OCI-M1 (cell line): ENCODE measurements at places on chromosomes 13 and 19.
A peak's percentile ranks its signal among the peaks of the same experiment; 100 is the strongest.

GRCh38 chr19:50686310-50687032 lies 33.1 kb downstream of the SHANK1 start:
- no peak for DNase-seq

GRCh38 chr19:53903055-53903680 lies 5.9 kb upstream of the CACNG7 start:
- peak; percentile 58 for DNase-seq

DNA sequence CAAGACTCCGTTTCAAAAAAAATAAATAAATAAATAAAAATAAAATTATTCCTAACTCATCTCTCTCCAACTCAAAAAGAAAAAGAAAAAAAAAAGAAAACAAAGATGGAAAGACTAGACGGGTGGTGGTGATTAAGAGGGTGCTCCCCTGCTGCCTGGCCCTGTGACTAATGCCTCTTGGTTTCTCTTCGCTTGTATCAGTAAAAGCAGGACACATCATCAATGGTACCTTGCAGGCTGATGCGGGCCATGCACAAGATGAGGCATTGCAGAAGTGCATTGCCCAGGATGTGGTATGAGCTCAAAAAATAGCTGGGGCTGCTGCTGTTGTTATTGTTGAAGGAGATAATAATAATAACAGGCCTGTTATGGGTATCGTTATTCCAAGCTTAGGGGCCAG lies 14.6 kb downstream of the ACER1 start:
- DNase-seq, result no peak

DNA sequence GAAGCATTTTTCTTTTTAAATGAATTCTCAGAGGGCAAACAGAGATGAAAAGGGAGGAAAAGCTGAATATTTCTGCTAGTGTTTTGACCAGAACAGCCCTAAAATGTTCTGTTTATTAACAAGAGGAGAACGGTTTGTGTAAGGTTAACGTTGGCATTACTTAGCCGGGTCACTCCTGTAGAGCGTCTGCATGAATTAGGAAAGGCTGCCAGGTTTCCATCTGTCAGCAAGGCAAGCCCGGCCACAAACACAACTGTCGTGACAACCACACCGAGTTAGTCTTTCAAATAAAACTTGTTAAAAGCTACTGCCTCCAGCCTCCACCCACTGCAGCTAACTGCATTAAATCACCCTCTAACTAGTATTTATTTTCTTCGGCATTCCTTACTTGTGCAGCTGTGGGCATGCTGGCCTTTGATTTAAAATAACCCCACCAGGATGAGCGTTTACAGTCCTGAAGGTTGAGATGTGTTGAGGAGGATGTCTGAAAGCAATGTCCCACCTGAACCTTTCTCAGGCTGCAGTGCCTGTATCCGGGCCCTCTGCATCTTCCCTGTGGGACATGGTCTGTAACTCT lies 527.9 kb downstream of the FGF9 start:
- no peak for DNase-seq

DNA sequence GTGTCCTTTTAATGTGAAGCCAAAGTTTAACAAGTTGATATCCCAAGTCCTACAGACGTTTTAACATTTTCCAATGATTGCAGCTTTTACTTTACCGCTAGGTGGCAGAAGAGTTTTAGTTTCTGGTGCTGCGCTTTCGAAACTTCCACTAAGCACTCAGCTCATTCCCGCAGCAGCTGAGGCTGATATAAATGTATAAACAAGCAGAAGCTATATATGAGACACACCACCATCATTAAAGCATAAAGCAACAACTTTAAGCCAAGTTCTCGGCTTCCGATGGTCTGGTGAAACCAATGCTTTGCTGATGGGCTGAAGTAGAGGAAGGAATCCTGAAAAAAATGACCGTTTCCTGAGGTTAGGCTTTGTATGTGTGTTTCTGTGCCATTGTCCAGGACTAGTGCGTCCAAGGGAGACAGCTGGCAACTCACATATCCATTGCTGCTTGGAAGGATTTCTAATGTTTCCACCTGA lies 753.9 kb downstream of the OLFM4 start:
- peak; percentile 89 for DNase-seq

- DNase-seq, result no peak
Measured at GRCh38 chr13:36831291-36831690, 12.3 kb downstream of the RFXAP start.

DNA sequence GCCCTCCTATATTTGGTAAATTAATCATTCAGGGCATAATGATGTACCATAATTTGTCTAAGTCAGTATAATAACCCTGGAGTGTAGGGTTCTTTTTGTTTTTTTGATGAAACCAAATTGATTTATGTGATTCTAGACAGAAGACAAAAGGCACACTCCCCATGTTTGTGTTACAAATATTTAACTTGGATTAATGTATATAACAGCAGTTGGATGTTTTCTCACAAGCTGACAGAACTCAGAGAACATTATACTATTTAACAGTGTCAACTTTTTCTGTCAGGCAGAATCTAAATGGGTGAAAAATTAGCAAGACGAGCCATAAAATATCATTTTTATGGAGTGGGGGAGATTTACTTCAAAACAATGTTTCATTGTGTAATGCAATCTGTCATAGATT lies 15.2 kb downstream of the CBY2 start:
- DNase-seq, result no peak

DNA sequence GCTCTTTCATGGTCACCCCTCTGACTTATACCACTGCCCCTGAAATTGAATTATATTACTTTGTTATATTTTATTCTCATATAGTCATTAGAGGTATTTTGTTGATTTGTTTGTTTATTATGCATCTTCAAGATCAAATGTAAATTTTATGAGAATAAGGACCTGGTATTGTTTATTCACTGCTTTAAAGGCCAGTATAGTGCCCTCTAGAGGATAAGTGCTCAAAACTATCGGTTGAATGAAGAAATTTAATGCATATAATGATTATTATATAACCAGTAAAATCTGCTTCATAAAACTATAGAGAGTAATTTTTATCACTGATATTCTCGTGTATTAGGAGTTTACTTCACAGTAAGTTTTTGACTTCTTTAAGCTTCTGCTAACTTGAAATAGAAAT lies 1401.9 kb downstream of the SLITRK1 start:
- DNase-seq, result peak; percentile 67

DNA sequence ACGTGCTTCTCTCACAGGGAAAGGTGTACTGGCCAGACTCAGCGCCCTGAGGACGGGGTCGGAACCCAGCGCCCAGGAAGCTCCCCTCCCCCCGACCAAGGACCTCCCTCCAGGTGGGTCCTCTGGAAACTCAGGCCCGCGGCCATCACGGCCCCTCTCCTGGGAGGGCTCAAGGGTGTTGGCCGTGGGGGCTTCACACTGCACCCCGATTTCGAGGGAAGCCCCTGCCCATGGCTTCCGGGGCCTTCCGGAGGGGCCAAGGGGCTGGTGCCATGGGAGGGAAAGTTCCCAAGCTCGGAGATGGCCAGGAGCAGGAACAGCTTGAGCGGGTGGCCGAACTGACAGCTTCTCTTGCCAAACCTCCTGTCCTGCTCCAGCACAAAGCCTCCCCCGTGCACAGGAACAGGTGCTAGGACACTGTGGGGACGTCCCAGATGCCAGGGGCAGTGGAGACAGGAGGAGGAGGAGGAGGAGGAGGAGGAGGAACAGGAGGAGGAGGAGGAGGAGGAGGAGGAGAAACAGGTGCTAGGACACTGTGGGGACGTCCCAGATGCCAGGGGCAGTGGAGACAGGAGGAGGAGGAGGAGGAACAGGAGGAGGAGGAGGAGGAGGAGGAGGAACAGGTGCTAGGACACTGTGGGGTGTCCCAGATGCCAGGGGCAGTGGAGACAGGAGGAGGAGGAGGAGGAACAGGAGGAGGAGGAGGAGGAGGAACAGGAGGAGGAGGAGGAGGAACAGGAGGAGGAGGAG lies 10.0 kb downstream of the SBNO2 start:
- DNase-seq, result no peak

- DNase-seq, result no peak
Measured at GRCh38 chr13:44902738-44903137, 86.5 kb downstream of the NUFIP1 start.

GRCh38 chr13:49610176-49610575 lies 18.1 kb upstream of the ARL11 start:
- DNase-seq, result no peak

DNA sequence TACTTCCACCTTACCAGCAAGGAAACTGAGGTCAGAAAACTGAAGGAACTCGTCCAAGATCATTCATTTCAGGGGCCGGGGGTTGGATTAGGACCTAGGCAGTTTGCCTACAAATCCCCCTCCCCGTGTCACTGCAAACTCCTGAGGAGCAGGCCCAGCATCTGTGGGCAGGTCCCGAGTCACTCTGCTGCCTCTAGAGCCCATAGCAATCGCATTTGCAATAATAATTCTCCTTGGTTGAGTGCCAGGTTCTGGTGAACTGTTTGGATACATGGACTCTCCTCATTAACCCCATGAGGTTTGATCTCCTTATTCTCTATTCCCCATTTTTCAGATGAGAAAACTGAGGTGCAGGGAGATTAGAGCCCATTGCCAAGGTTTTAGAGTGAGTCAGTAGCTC lies 903 bp downstream of the PIN1 start:
- DNase-seq, result peak; percentile 53

DNA sequence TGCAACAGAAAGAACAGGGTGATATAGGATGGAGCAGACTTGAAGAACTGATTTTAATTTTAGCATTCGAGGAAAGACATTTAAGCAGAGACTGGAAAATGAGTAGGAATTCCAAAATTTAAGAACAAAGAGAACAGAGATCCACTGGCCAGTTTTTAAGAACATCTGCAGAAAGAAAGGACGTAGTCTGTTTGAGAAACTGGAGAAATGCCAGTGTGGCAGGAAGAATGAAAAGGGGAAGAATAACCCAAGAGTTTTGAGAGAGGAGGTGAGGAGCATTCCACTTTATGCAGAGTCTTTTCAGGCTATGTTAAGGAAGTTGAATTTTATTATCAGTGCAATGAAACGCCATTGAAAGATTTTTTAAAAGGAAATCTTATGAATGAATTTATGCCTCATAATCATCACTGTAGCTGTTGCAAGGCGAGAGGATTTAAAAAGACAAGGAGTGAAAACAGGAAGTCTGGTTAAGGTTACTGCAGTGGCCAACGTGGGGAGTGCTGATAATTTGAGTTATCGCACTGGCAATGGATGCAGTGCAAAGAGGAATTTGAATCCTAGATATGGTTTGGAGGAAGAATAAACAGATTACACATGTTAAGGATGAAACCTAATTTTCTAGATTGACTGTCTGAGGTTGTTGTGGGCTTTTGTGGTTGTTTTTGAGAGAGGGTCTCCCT lies 253.8 kb downstream of the DACH1 start:
- DNase-seq, result peak; percentile 90

DNA sequence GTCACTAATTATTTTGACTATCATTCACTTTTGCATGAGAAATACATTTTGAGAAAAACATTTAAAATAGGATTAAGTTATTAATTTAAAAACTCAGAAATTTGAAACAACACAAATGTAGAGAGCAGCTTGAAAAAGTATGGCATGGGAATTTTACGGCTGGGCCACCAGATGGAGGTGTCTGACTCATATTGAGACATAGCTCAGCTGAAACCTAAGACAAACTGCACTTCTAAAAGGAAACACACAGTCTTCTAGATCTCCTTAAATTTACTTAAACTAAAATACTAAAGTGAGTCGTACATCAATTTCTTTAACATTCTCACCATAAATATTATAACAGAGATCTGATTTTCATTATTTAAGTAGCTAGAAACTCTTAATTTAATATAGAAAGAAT lies 41.9 kb upstream of the POSTN start:
- peak; percentile 69 for DNase-seq

DNA sequence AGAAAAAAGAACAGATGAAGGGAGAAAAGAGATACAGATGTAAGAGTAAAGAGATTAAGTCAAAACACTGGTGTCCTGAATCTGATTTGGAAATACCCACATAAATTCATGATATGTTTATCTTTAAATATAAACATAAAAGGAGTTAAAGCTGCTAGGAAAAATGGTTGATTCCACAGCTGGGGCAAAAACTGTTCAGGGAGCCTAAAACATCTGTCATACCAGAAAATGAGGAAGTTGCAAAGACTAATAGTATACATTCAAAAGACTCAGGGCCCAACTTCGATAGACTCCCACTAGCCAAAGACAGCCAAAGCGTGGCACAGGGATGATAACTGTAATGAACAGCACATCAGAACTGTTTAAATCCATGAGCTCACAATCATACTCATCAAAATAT lies 62.0 kb downstream of the ABCC4 start:
- DNase-seq, result peak; percentile 92
